ENCODE measurements at places on chromosomes 6 and 20. TPM values are rescaled to one million over a fixed set of nuclear protein-coding genes. Genes with fewer than 3 reads are reported as not detected.

Gene HLA-C
- 909 TPM for total RNA-seq

Gene CST7
- total RNA-seq = not detected

Gene NKX2-2
- not detected for total RNA-seq

Gene CUTA
- 61.7 TPM for total RNA-seq

Gene COL20A1
- under 0.01 TPM for total RNA-seq

Gene MRAP2
- 3.1 TPM for total RNA-seq

Gene R3HDML
- not detected for total RNA-seq

Gene CYP21A2
- 0.34 TPM for total RNA-seq

Gene TINAG
- not detected for total RNA-seq

Gene SYCP2
- total RNA-seq = 3.1 TPM

Gene DEFB132
- total RNA-seq = not detected

Gene ADGB
- total RNA-seq = not detected

Gene MYH7B
- 0.17 TPM for total RNA-seq

Gene COL9A1
- total RNA-seq = not detected

Gene PERP
- total RNA-seq = 24.8 TPM

Gene TRIM10
- total RNA-seq = not detected

Gene MOG
- total RNA-seq = not detected

Gene NINL
- 24.8 TPM for total RNA-seq

Gene C6orf15
- total RNA-seq = not detected

Gene EPHA7
- total RNA-seq = under 0.01 TPM

Gene EFCAB8
- under 0.01 TPM for total RNA-seq

Gene FAM217A
- not detected for total RNA-seq

Gene HRH3
- total RNA-seq = not detected
